ENCODE measurements at places on chromosomes 13 and 19.

DNA sequence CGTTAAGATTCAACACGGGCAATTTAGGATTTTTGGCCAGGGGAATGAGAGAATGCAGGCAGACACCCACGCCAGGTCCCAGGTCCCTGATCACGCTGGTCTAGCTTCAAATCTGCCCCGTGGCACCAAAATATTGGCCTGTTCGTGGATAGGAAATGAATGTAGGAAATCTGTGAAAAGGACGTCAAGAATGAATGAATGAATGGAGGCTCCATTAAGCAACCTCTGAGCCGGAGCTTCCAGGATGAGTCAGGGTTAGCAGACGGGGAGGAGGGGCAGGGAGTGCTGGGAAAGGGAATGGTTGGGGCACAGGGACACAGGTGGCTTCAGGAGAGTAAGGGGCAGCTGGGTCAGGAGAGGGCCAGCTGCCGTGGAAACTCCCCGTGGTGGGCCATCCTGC is 4.2 kb downstream of the SULT2B1 start:
- DNase-seq, result no peak

GRCh38 chr13:31885994-31886393 is 145.6 kb upstream of the FRY start:
- DNase-seq, result no peak

GRCh38 chr19:31113293-31113692 is 235.9 kb downstream of the TSHZ3 start:
- DNase-seq, result no peak

DNA sequence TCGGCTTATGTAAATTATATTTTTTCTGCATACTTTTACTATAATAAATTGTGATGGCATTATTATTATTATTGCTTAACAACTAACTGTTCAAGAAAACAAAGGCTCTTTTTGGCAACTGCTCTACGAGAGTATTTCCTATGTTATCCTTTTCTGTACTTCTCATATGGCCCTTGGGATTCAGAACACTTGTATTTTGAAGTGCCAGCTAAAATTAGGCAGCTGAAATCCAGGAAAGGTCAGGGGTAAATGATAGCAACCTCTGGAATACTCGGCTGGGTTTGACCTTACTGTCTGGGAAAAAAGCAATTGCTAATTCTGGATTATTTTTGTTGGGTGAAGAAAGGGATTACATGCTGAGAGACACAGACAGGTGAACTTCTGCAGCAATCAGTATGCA is 23.9 kb downstream of the EDNRB start:
- DNase-seq, result no peak

GRCh38 chr19:9797871-9798270 is 21.0 kb downstream of the FBXL12 start:
- DNase-seq, result no peak

- no peak for DNase-seq
Observed at GRCh38 chr19:38173291-38174041, 50.6 kb downstream of the DPF1 start.

- DNase-seq, result no peak
Observed at GRCh38 chr19:19055701-19056100, 8.1 kb upstream of the SLC25A42 start.

- DNase-seq, result no peak
Observed at GRCh38 chr13:88031980-88032559, 360.9 kb downstream of the SLITRK5 start.
